ENCODE measurements at places on chromosomes 4 and X. TPM values are rescaled to one million over a fixed set of nuclear protein-coding genes. Genes with fewer than 3 reads are reported as not detected.

ADGRL3 gene
- 4.5 TPM for total RNA-seq

DIPK2B gene
- 118 TPM for total RNA-seq

CXCL6 gene
- total RNA-seq: 0.31 TPM

TXK gene
- total RNA-seq: 0.16 TPM

ALAS2 gene
- total RNA-seq: not detected

ZNF674 gene
- total RNA-seq: 2.3 TPM

FGF5 gene
- 0.25 TPM for total RNA-seq

TLL1 gene
- 12.5 TPM for total RNA-seq

AVPR2 gene
- total RNA-seq: 1.4 TPM

CACNA1F gene
- total RNA-seq: 0.31 TPM

RHOXF2 gene
- not detected for total RNA-seq

IQCM gene
- not detected for total RNA-seq

CYP2U1 gene
- 3.4 TPM for total RNA-seq

HEPH gene
- 0.16 TPM for total RNA-seq

HS6ST2 gene
- 0.13 TPM for total RNA-seq

RPS6KA6 gene
- 0.94 TPM for total RNA-seq

ACE2 gene
- total RNA-seq: not detected

SMIM31 gene
- not detected for total RNA-seq

PPP4R3C gene
- not detected for total RNA-seq

PPP2R2C gene
- total RNA-seq: 0.16 TPM

ARMCX4 gene
- 9.9 TPM for total RNA-seq

Measured in bladder microvascular endothelial cell (primary cell).